ENCODE measurements at places on chromosomes 7 and 10.

- DNase-seq, result no peak
Observed at GRCh38 chr10:49367600-49367999, 28.3 kb downstream of the DRGX start.

GRCh38 chr10:90743291-90743690 is 114.5 kb downstream of the HTR7 start:
- DNase-seq, result no peak

GRCh38 chr7:151468217-151469018 is 28.5 kb upstream of the CRYGN start:
- no peak for DNase-seq

GRCh38 chr7:3271298-3271697 is 29.8 kb upstream of the SDK1 start:
- DNase-seq, result no peak

DNA sequence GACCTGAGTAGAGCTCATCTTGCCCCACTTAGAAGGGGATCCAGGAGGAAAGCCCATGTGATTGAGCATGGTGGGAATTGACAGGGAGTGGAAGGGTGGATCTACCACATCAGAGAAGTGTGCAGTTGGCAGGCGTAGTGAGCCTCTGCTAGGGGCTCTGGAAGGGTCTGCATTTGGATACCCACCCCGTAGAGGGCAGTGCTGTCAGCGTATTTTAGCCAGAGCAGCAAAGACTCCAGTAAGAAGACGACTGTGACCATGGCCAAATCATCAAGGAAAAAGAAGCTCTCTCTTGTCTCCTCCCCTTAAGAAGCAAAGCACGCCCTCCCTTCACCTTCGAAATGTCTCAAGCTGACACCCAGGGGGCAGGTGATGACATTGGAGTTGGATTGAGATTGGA is 68.8 kb upstream of the INHBA start:
- DNase-seq, result no peak

DNA sequence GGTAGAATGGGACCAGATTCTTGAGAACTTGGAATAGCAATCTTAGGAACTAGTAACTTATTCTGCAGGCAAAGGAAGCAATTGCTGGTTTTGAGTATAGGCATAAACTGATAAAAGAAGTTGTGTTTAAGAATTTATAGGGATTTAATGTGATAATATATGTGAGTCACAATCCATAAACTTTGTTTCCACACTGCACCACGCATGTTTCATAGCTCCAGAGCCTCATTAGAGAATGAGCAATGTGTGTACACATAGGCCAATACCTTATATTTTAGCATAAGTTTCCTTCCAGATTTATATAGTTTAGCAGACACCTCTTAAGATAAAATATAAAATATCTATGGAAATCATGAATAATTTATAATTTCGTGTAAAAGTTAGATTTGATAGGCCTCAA is 175.5 kb upstream of the SEMA3A start:
- DNase-seq, result peak; percentile 48

DNA sequence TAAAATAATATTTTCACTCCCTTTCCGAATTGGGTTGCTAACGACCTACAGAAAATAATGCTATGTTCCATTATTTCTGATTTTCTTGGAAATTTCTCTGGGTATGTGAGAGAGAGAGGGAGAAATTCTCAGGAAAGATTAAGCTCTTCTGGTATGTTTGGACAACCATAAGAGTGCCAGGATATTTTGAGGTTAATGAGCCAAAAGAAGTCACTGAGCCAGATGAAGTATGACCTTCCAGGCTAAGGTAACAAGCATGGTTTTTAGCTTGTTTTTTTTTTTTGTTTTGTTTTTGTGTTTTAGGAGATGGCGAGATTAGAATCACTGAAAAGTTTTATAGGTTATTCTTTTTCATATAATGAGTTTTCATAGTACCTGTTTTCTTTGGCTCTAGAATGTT is 171.0 kb upstream of the FOXP2 start:
- DNase-seq, result no peak

GRCh38 chr10:70757856-70758255 is 27.3 kb downstream of the TBATA start:
- DNase-seq, result no peak

DNA sequence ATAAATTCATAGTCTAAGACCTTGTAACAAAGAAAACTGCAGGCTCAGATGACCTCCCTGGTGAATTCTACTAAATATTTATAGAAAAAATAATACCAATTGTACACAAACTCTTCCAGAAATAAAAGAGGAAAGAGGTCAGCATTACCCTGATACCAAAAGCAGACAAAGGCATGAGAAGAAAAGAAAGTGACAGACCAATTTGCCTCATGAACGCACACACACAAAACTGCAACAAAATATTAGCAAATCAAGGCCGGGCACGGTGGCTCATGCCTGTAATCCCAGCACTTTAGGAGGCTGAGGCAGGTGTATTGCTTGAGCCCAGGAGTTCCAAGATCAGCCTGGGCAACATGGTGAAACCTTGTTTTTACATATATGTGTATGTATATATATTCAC is 12.7 kb upstream of the COMMD3 start:
- no peak for DNase-seq

- DNase-seq, result no peak
Observed at GRCh38 chr10:128462844-128463243, 336.6 kb upstream of the MKI67 start.

DNA sequence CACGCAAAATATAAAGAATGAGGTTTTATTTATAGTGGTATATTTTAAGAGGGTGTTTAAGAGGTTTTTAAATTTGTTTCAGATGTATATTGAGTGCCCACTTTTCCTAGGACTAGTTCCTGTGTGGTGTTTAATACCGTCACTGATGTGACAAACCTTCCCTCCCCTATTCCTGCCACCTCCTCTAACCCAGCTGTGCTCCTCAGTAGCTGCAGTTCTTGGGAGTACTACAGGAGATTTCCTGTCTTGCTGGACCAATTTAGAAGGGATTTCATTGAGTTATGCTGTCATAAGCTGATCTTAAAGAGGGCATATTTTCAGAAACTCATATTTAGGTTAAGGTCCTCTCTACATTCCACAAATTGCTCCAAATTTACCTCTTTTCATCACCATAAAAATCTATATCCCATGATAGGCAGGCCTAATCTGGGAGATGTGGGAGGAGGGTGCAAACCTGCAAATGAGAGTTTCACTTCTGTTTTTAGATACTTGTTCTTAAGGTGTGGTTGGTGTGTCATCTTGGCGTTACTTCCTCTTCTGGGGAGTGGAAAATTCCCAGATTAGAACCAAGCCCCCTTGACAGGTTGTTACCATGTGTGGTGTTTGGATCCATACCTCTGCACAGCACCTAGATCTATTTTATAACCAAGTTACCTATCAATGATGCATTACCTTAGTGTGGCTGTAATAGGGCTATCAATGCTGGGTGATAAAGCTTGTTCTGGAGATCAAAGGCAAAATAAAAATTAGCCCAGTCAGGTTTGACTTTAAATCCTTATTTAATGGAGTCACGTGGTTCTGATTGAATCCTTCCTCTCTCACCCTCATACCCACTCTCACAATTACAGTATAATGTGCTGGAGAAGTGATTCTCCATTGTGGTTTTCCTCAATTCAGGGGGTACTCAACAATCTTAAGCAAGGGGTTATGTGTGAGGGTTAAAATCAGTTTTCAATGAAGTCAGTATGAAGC is 141.1 kb downstream of the CDK14 start:
- DNase-seq, result no peak

- DNase-seq, result no peak
Observed at GRCh38 chr7:35649711-35650110, 45.2 kb downstream of the HERPUD2 start.

DNA sequence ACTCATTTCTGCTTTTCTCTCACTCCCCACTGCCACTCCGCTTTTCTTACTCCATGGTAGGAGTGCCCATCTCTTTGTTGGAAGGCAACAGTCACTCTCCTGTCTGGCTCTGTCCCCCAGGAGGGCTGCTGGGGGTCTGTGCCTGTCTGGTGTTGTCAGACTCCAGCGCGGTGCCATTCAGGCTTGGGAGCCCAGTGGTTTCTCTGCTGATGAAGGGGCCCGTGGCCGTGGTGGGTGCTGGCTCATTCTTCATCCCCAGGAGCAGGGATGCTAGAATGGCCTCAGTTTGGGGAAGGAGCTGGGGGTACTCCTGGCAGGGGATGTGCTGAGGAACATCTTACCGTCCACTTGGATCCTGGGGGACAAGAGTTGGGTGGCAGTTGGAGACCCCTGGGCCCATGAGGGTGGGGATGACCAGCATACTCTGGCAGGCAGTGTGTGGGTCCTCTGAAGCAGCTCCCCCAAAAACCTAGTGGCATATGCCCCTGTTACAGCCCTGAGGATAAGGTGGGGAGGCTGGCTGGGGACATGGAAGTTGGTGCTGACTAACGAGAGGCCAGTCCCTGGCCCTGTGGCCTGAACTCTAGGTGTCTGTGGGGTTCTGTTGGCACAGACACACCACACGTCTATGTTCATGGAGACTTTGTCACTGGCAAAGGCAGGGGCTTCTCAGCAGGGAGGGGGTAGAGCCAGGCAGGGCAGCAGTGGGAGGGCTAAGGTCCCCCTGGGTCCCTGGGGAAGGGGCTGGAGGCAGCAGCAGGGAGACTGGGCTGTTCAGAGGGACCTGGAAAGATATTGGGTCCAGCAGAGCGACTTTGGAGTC is 102.8 kb upstream of the RET start:
- DNase-seq, result no peak

DNA sequence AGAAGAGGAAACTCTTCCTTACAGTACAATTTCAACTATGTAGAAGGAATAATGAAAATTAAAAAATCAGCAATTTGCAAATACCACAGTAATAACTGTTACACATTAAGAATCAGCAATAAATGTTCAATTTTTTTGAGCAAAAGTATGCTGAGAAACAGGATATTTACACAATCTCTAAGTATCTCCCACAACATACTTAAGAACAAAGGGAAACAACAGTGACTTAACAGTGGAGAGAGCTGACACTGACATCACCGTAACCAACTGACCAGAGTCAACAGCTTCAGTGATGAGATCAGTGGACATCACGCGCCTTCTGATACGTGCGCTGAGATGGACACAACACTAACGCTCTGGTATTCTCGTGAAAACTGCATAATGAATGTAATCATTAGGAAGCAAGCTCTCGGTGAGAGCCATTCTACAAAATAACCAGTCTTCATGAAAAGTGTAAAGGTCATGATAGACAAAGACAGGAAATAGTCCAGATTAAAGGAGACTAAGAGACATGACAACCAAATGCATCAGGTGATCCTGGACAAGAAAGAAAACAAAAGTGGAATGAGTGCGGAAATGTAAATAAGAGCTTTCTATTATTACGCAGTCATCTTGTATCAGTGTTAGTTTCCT is 82.6 kb downstream of the PIP4K2A start:
- DNase-seq, result no peak

DNA sequence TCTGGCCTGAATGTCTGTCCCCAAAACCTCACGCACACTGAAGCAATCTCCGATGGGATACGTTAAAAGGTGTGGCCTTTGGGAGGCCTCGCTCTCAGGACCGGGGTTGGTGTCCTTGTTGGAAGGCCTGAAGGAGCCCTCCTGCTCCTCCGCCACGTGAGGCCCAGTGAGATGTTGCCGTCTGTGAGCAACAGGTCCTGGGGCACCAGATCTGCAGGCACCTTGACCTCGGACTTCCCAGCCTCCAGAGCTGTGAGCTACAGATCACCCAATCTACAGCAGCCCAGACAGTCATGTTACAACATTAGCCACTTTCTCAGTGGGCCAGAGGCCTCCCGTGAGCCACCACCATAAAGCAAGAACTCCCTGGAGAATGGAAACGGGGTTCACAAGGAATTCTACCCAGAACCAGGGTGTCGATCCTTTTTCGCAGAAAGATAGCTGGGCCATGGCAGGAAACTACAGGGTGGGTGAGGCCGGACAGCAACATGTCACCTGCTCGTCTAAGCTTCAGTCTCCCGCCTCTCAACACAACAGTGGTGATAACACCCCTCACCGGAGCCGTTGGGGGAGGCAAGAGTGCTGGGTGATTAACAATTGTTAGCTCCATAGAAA is 87.0 kb downstream of the DIP2C start:
- DNase-seq, result no peak

DNA sequence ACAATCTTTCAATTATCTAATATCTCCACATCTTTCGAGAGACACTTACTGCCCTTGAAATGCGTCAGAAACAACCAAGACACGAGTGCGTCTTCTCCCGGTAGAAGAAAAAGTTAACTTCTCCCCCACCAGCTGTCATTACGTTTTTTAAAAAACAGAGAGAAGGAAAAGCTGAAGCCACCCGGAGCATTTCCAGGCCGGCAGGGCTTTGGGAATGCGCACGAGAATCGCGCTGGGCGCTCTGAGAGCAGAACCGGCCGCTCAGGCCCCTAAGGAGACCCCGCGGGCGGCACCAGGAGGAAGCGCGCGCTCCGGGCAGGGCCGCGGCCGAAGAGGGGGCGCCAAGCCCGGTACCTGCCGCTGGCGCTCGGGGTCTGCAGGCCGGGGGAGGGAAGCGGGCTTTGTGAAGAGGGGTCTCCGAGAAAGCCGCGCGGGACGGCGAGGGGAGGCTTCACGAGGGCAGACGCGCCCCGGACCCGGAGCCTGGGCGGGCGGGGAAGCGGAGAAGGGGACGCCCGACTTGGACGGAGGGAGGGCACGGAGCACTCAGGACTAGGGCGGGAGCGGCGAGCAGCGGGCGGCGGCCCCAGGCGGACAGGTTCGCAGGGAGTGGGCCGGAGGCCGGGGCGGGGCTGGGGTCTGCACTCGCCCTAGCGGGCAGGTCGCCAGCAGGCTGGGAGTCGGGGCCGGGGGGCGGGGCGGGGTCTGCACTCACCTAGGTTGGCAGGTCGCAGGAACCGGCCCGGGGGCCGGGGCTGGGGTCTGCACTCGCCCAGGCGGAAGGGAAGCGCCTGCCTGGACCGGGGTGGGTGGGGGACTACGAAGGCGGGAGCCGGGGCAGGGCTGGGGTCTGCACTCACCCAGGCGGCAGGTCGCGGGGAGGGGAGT is 932 bp downstream of the ESYT2 start:
- peak; percentile 18 for DNase-seq

DNA sequence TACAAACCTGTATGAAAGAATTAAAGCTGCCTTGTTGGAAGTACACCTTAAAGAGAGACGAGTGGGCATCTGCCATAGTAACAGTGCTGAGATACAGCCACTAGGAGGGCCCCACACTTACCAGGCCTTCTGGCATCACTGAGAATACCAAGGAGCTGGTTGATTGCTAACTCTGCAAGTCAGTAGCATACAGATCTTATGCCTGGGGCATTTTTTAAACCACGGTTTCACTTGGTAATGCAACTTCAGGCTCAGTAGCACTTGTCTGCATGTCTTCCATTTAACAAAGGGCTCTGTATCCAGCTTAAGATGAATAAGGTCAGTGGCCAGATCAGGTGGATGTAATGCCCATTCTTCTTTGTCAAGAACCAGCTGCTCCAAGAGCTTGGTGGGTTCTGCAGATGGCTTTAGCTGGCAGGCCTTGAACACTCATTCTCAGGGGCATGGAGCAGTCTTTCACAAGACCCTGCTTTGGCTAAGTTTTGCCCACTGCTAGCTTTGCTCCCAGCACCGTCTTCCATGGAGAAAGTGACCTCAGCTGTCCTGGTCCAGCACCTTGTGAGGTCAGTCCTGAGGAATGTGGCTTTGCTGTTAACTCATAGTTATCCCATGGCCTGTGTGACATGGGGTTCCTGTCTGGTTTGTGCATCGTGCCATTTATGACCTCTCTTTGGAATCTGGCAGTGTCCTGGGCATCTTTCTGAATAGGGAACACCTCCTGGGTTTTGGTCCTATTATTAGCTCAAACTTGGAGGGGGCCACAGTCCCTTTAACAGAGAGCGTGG is 68.1 kb downstream of the BMPER start:
- peak; percentile 39 for DNase-seq

Measured in HCEC 1CT (cell line).